ENCODE measurements at places on chromosomes 11 and 22.

GRCh38 chr22:46363611-46364321, 28.3 kb downstream of the TRMU start:
- no peak for DNase-seq

GRCh38 chr11:119472186-119472855, 49.3 kb upstream of the THY1 start:
- DNase-seq: no peak

GRCh38 chr22:39362932-39363331, 13.1 kb downstream of the SYNGR1 start:
- no peak for DNase-seq

DNA sequence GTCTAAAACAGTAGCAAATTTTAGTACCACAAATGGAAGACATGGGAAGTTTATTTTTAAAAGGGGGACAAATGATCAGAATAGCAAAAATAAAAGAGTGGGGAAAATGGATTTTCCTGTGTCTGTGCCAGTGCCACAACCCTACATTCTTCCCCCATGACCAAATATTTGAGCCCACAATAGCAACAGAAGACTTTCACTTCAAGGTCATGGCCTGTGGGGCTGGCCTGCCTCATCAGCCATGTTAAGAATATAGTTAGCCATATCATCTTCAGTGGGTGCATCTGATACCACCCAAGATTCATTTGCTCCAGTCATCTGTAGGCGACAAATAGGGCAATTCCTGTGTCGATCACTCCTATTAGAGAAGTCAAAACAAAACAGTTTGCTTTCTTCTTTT, 26.3 kb downstream of the RNF141 start:
- no peak for DNase-seq

- DNase-seq: no peak
Measured at GRCh38 chr11:66691311-66691980, 13.8 kb upstream of the RBM4B start.

Data from activated naive CD4-positive, alpha-beta T cell (primary cell).